ENCODE measurements at places on chromosomes 3 and 15.

GRCh38 chr3:150736316-150736719 is 26.7 kb downstream of the SIAH2 start:
- DNase-seq = no peak

GRCh38 chr3:161866176-161866575 is 369.6 kb downstream of the OTOL1 start:
- no peak for DNase-seq

DNA sequence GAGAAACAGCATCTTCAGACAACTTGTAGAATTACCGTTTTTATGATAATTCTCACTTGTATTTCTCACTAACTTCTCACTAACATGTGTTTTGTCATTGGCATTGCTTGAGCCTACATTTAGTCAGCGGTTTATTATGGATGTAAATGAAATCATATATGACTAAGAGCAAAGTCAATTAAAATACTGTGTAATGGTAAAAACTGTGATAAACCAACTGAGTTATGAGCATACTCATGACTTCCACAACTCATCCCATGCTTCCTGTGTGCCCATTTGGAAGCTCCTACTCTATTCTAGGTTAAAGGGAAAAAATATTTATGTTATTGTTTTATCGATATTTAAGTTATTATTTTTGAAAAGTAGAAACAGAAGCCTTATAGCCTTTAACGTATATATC is 12.8 kb downstream of the PXK start:
- no peak for DNase-seq

- no peak for DNase-seq
Observed at GRCh38 chr3:64300790-64301423, 75.6 kb upstream of the PRICKLE2 start.

GRCh38 chr3:154228561-154229216 is 95.6 kb downstream of the DHX36 start:
- no peak for DNase-seq

DNA sequence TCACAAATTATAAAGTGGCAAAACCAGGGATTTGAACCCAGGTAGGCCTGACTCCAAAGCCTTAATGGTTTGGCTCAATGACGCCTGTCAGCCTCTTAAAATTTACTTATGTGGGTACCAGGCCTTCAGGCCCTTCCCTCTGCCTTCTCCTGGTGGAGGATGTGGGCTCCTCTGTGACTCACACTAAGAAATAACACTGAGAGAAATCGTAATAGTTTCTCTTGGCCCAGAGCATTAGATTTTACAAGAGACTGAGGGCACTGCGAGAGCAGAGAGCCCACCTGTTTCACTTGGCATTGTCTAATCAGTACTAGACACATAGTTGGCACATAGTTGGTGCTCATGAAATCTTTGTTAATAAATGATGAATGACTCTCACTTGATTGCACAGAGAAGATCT is 505.2 kb downstream of the SHQ1 start:
- DNase-seq = no peak

GRCh38 chr3:190764231-190765134 is 98.0 kb downstream of the GMNC start:
- DNase-seq = no peak

GRCh38 chr3:143287403-143287802 is 167.8 kb downstream of the CHST2 start:
- no peak for DNase-seq

DNA sequence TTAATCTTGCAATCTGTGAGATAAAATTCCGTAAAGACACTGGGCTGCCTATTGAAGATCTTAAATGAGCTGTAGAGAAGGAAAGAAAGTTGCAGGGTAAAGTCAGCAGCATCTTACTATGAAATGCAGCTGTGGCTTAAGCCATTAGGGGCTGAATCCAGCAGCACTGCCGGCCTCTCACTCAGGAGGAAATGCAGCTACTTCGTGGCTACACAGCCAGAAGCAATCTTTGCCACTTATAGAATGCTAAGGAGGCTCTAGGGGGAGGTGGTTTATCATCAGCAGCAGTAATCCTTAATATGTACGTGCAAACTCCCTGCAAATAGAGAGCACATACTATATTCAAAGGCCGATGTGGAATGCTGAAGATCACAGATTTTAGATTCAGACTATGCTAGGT is 19.1 kb upstream of the MCTP2 start:
- DNase-seq = no peak

- no peak for DNase-seq
Observed at GRCh38 chr15:60563539-60564404, 84.8 kb upstream of the ICE2 start.

DNA sequence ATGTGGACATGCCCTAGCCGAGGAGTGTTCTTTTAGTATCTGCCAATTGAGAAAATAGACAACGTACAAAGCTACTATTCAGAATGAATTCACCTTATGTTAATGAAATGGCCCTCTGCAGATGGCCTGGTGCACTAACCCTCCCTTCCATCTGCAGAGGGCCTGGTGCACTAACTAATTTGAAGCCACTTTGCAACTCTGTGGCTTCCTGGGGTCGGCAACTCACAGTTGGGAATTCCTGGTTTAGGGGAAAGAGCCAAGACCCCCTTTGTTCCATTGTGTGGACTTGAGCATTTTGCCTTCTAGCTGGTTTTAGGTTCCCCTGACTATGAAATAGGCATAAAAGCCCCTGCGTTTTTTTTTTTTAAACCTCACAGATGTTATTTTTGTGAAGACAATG is 204.3 kb upstream of the UBE3A start:
- no peak for DNase-seq

DNA sequence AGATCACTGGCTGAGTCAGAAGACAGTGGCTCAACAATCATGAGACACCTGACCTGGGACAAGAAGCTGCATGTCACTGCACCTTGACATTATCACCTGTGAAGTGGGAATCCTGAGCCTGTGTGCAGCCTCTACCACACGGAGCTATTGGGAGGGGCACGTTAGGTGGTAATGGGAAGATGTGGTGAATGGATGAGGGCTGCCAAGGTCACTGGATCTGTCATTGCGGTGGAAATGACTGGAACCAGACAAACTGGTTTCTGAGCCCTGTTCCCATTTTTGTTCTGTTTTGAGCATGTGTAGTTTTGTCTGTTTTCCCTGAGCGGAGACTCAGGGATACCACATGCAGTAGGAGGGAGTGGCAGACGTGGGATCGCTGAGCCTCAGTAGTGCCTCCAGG is 235.5 kb downstream of the OPA1 start:
- DNase-seq = no peak

GRCh38 chr3:44825264-44825925 is 36.3 kb upstream of the TMEM42 start:
- DNase-seq = no peak

- no peak for DNase-seq
Observed at GRCh38 chr3:183626877-183627594, 8.4 kb upstream of the KLHL24 start.

DNA sequence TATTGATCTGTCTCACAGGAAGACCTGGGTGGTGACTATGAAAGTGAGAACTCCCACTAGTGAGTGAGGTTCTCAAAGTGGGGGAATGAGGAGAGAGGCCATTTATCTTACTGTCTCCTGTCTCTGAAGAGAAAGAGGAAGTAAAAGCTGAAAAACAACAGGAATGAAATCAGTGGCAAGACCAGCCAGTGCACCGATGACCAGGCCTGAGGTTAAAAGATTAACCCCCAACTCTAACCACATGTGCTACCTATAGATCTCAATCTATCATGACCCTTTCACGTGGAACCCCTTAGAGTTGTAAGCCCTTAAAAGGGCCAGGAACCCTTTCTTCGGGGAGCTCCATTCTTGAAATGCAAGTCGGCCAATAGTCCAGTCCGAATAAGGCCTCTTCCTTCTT is 239.3 kb upstream of the CNTN6 start:
- no peak for DNase-seq

Data from NCI-H1092 (cell line).